ENCODE measurements at places on chromosomes 16 and 17.

- DNase-seq = no peak
These were observed 36.0 kb downstream of the ZFHX3 start for GRCh38 chr16:73011926-73012325.

GRCh38 chr16:68162413-68162812, 73.5 kb downstream of the ESRP2 start:
- no peak for DNase-seq

GRCh38 chr17:29707212-29707571, 84.5 kb upstream of the CORO6 start:
- DNase-seq = no peak

DNA sequence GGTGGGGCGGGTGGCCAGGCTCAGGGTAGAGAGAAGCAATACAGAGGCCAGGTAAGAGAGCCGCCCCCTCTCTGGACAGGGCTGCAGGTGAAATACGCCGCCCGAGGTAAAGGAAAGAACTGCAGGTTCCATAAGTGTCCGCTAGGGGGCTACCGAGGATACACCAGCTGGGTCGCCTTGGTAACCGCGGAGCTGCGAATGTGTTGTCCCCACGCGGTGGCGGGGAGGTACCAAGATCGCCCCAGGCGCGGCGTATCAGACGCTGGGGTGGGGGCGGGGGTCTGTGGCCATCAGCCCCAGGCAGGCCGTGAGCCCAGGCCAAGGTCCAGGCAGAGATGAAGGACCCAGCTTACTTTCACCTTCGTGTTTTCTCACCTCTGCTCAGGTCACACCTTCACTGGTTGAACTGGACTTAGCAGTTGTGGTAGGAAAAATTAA, 18.4 kb upstream of the ZFP90 start:
- peak; percentile 86 for DNase-seq

DNA sequence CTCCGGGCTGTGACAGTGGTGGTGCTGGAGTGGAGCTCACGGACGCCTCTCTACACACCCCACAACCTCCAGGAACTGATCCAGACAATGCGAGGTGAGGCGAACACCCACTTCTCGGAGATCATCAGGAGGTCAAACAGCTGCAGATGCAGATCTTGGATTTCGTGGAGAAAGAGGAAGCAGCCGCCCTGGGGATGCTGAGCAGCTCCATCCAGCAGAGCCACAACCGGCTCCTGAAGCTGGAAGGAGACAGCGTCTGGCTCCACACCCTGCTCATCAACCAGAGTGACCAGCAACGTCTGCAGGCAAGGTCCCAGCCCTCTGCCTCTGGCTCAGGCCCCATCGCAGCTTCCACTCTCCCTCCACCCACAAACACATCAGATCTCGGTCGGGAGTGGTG, 13.2 kb upstream of the SLC16A5 start:
- no peak for DNase-seq
